NCI-H1105 (cell line): ENCODE measurements at places on chromosomes 5 and 9.
A peak's percentile ranks its signal among the peaks of the same experiment; 100 is the strongest.

GRCh38 chr9:33939924-33940874 lies 108.5 kb downstream of the UBAP2 start:
- DNase-seq = peak; percentile 21

GRCh38 chr9:104987743-104988142 lies 59.8 kb upstream of the ABCA1 start:
- no peak for DNase-seq

- no peak for DNase-seq
Measured at GRCh38 chr5:63310644-63311043, 651.6 kb downstream of the HTR1A start.

- DNase-seq = no peak
Measured at GRCh38 chr9:128838338-128838737, 8.7 kb upstream of the SPOUT1 start.
